SJSA1 (cell line): ENCODE measurements at places on chromosomes 6 and 20. TPM values are rescaled to one million over a fixed set of nuclear protein-coding genes. Genes with fewer than 3 reads are reported as not detected.

DNA sequence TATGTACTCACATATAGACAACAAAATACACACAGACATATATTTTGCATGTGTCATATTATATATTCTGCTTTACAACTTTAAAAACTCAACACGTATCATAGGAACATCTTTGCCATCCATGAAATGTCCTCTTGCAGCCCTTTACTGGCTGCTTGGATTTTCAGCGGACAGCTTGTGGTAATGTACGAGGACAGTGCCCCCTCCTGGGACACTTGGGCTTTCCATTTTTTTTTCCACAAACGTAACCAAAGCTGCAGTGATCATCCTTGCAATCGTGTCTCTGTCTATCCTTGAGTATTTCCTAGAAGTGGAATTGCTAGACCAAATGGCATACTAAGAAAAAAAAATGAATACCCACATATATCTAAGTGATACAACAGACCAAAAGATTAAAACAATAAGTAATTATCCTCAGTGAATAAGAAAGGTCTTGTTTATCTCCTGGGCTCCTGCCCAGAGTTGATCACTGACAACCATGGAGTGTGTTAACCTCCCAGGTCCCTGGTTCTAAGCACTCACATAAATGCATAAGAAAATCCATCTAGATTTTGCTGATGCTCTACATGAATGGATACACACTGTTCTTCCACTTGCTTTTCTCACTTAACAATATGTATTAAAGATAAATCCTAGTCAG, 18.1 kb downstream of the BPI start:
- no peak for DNase-seq

- no peak for DNase-seq
Observed at GRCh38 chr20:58778760-58779159, 71.9 kb downstream of the GNAS-AS1 start.

- DNase-seq, result no peak
Observed at GRCh38 chr20:15967334-15967733, 605.9 kb downstream of the KIF16B start.

DNA sequence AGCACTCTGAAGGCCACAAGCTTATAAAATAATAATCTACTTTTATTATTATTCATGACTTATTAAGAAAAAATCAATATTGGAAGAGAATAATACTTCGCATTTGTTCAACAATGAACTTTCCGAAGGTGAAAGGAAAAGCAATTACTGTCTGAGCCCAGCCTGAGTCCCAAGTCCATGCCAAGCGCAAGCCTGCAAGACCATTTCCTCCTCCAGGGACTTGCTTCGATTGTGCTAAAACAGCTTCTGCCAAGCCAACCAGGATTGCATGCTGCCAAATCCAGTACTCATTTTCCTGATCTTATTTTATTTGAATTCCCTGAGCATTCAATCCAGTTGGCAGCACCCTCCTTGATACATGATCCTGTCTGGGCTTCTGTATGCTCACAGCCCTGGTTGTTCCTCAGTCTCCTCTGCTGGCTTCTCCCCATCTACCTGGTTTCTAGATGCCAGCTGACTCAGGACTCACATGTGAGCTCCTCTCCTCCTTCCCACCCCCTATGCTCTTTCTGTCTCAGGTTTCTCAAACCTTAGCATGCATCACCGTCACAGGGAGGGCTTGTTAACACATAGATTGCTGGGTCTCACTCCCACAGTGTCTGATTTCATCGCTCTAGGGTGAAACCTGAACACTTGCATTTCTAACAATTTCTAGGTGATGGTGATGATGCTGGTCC, 55.9 kb upstream of the PSMF1 start:
- DNase-seq, result no peak

- no peak for DNase-seq
Observed at GRCh38 chr20:18904624-18905023, 91.0 kb downstream of the SCP2D1 start.

The TRAPPC3L gene
- 0.06 TPM in 1 of 2 replicates, not detected in the other for total RNA-seq

GRCh38 chr6:36754582-36755434, 57.2 kb downstream of the RAB44 start:
- no peak for DNase-seq

The MAN1A1 gene
- total RNA-seq, result 0.06 and 1.3 TPM in 2 replicates

- no peak for DNase-seq
Observed at GRCh38 chr6:77561768-77562314, 91.0 kb upstream of the MEI4 start.

The TFAP2A gene
- 5.8 and 10.2 TPM in 2 replicates for total RNA-seq

The EYA2 gene
- total RNA-seq, result 0.08 TPM in 1 of 2 replicates, not detected in the other

- no peak for DNase-seq
Observed at GRCh38 chr6:111530667-111531066, 47.6 kb upstream of the REV3L start.

The CAGE1 gene
- total RNA-seq, result 0.08 TPM in 1 of 2 replicates, not detected in the other

The HLA-DRB1 gene
- total RNA-seq, result not detected in 2 replicates

- DNase-seq, result no peak
Observed at GRCh38 chr6:150741633-150742200, 123.8 kb upstream of the MTHFD1L start.

- no peak for DNase-seq
Observed at GRCh38 chr6:19477563-19477962, 359.6 kb upstream of the ID4 start.

The PTK7 gene
- 60.6 and 87.0 TPM in 2 replicates for total RNA-seq

DNA sequence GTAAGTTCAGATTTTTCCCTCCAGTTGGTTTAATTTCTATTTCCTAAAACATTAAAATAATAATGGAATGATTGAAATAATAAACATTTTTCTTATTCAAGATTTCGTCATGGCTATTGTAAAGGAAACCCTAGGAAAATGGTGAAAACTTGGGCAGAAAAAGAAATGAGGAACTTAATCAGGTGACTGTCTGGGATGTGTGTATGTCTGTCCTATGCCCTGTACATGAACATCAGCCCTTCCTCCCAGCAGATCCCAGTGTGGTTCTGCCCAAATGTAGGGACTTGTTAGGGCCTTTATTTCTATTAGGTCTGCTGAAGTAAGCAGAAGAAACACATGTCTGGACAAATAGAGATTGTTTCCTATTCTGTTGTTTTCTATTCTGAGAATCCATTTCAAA, 13.1 kb downstream of the RIOK1 start:
- no peak for DNase-seq

GRCh38 chr6:126372626-126373025, 32.7 kb downstream of the CENPW start:
- DNase-seq, result no peak

DNA sequence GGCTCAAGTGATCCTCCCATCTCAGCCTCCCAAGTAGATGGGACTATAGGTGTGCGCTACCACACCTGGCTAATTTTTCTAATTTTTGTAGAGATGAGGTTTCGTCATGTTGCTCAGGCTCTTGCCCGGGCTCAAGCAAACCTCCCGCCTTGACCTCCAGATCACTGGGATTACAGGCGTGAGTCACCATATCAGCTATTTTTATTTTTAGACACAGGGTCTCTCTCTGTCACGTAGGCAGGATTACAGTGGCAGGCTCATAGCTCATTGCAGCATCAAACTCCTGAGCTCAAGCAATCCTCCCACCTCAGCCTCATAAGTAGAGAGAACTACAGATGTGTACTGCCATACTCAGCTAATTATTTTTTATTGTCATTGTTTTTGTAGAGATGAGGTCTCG, 41.7 kb downstream of the SLC23A2 start:
- DNase-seq, result no peak

GRCh38 chr6:44010411-44011349, 116.6 kb downstream of the MRPL14 start:
- DNase-seq, result peak; percentile 96

The PRPH2 gene
- not detected in 2 replicates for total RNA-seq

The HLA-DMA gene
- total RNA-seq, result 0.24 TPM in 1 of 2 replicates, not detected in the other

GRCh38 chr20:824916-825315, 8.6 kb upstream of the FAM110A start:
- DNase-seq, result no peak

GRCh38 chr20:1526896-1527295, 30.6 kb downstream of the SIRPD start:
- DNase-seq, result no peak

DNA sequence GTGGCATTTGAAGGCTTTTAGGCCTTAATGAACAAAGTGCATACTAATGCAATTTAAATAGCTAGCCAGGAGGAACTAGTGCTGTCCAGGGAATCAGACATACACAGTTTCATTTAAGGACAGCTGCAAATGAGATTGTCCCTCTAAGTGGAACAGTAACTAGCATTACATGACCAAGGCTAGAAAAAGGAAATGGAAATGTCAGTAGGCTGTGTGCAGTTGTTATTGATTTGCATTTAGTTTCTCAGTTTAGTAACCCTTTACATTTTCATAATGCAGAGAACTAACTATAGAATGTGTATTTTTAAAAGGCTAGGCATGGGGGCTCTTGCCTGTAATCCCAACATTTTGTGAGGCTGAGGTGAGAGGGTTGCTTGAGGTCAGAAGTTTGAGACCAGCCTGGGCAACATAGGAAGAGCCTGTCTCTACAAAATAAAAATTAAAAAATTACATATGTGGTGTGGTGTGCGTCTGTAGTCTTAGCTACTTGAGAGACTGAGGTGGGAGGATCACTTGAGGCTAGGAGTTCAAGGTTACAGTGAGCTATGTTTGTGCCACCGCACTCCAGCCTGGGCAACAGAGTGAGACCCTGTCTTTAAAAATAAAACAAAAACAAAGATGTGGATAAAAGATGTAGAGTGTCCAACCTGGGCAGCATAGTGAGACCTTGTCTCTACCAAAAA, 468.0 kb downstream of the UTRN start:
- DNase-seq, result no peak

The OXT gene
- not detected in 2 replicates for total RNA-seq

GRCh38 chr6:31350196-31351032, 6.6 kb downstream of the HLA-B start:
- no peak for DNase-seq

The CD109 gene
- total RNA-seq, result 31.2 and 47.3 TPM in 2 replicates

DNA sequence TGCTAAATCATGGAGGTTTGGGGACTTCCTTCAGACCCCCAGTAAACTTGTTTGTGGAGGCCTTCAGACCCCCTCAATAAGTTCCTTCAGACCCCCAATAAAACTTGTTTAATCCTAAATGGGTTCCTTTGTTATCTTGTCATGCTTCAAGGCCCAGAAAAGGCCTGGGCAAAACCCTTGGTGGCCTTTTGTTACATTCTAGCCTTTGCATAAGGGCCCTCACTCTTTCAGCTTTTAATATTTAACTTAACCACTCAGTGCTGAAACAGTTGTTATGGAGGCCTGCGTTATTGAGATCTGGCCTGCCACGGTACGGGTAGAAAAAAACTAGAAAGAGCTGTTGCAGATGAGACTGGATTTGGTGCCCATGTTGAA, 4.3 kb upstream of the DYNLRB1 start:
- DNase-seq, result no peak
